ENCODE measurements at places on chromosomes 2 and 18.

DNA sequence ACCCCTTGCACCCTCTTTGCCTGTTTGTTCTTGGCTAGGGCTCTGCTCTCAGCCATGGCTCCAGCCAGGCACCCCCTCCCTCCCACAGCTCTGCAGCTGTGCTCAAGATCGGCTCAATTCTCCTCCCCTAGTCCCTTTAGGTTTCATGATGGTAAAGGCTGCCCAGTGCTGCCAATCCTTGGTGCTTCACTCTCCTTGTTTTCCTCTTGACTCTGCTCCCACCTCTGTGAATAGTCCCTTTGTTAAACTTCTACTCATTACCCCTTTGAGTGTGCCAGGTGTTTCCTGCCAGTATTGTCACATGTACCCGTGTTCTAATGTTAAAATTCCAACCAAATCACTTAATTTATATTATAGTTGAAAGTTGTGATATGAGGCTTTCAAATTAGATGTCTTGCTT lies 101.0 kb upstream of the CERS6 start:
- no peak for DNase-seq

DNA sequence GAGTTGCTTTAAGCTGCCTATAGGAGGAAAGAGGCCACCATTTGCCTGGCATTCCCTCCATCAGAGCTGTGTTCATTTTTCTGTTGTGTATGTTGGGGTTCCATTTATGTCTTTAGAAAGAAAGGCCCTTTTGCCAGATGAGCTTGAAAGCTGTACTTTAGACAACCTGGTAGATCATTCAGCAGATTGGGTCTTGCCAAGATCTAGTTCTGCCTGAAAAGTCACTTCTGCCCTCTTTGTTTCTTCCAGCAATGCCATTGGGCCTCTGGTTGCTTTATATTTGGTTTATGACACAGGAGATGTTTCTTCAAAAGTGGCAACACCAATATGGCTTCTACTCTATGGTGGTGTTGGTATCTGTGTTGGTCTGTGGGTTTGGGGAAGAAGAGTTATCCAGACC lies 14.4 kb downstream of the SLC20A1 start:
- no peak for DNase-seq

- DNase-seq = no peak
Measured at GRCh38 chr2:217035967-217036366, 176.1 kb upstream of the TNP1 start.

- no peak for DNase-seq
Measured at GRCh38 chr2:191839918-191840804, 6.7 kb downstream of the CAVIN2 start.

- DNase-seq = no peak
Measured at GRCh38 chr18:39058386-39059000, 1492.9 kb upstream of the CELF4 start.

- DNase-seq = no peak
Measured at GRCh38 chr2:14199040-14199439, 433.5 kb upstream of the LRATD1 start.

DNA sequence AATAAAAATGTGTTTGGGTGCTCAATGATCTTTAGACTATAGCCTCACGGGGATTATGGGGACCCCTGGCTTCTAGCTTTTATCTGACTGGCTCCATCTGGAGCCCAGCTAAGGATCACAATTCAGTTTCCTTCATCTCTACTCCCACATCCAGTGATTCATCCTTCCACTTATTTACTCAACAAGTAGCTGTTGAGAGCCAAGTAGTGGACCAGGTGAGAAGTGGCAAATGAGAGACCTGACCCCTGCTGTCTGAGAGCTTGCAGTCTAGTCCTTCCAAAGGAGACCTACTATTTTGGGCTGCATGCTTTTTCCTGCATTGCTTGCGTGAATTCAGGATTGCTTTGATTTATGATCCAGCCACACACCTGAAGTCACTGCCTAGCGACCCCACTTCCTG lies 10.7 kb upstream of the DSG3 start:
- no peak for DNase-seq

DNA sequence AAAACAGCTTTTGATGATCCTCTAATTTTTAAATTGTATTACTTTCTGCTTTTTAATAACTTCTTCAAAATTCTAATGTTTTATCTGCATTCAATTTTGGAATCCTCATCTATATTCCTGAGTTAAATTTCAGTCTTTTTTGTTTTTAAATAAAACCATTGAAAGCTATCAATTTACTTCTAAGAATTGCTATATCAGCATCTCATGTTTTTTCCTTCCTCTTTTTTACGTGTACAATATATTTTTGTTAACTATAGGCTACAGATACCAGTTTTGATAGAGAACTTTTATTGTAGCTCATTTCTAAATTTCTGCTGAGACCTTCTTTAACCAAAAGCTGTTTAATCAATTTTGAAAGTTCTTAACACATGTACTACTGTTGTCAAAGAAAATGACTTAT lies 84.5 kb downstream of the SS18 start:
- DNase-seq = no peak

GRCh38 chr2:38981003-38981669 lies 91.5 kb downstream of the ARHGEF33 start:
- no peak for DNase-seq

- DNase-seq = no peak
Measured at GRCh38 chr2:188388831-188389230, 97.2 kb downstream of the GULP1 start.

DNA sequence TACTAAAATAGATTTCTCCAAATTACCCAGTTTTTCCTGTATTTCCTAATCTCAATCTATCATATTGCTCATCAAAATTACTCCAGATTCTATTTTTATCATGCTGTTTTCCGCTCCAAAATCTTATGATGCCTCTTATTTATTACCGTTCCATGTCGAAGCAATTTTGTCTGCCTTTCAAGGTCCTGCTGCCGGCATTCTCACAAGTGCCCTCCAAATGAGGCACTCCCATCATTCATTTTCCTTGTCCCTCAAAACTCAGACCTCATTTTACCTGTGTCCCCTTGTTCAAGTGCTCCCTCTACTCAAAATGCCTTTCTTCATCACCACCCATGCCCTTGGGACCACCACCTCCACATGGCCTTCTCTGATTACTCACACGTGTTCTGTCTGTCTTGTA lies 13.1 kb downstream of the NEB start:
- no peak for DNase-seq

DNA sequence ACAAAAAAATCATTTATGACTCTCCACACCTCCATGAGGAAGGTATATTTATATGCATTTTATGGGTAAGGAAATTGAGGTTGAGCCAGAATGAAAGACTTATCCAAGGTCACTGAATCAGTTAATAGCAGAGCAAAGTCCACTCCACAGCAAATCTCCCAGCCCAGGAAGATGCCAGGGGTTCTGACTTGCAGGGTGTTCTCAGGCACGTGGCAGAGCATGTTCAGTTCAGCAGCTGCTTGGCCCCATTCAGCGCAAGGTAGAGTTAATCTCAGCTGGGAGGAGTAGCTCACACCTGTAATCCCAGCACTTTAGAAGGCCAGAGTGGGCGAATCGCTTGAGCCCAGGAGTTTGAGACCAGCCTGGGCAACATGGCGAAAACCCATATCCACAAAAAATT lies 17.8 kb upstream of the DGKD start:
- DNase-seq = no peak

DNA sequence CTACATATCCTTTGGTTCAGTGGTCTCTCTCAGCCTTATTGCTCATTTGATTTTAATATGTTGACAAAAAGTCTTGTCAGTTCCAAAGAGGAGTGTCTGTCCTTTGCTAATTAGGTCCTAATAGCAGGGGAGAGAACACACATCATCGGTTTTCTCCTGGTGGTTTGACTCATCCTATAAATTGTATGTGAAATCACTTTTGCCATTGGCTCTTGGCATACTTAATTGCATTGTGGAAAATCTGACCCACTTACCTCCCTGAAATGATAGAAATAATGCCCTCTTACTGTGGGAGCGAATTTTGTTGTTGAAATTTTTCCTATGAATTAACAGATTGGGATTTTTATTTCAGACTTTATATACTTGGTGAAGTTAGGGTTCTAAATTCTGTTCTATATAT lies 58.3 kb downstream of the MTCL1 start:
- DNase-seq = no peak
